Fibroblast of pulmonary artery (primary cell): ENCODE measurements at places on chromosomes 1 and 21.

DNA sequence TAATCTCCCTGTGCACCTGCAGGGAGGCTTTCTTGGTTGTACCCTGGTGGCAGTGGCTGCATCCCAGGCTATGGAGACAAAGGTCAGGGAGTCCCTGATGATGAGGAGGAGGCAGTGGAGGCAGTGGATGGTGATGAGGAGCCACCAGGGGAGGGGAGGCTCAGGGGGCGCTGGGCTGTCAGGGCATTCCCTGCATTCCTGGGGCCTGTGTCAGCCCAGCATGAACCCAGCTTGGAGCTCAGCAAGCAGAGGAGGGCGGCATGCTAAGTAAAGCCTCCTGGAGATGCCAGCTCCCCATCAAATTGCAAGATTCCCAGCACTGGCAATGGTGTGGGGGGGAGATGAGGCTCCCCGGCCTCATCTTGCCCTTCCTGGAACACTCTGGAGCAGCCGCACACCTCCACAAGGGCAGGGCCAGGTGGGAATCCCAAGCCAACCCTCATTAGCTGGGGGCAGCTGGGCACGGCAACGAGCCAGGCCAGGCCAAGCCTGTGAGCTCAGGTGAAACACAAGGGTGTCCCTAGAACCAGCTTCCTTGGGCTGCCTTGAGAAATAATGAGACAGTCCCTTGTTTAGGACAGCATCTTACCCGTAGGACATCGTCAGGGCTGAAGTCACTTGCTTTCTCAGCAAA is 469.5 kb downstream of the MATN1 start:
- no peak for DNase-seq

DNA sequence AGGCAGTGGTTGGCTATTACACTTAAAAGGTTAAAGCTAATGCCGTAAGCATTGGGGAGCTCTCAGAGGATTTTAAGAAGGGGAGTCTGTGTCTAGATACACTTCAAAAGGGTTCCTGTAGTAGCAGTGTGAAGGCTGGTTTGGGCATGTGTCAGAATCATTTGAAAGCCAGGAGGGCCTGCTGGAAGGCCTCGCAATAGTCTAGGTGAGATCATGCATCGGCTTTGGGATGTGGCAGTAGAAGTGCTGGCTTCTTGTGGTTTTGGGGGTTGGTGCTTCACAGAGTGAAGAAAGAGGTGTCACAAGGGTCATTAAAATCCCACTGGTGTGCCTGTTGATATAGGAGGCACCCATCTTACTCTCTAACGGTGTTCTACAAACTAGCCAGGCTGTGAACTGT is 85.7 kb downstream of the ST6GALNAC3 start:
- no peak for DNase-seq

DNA sequence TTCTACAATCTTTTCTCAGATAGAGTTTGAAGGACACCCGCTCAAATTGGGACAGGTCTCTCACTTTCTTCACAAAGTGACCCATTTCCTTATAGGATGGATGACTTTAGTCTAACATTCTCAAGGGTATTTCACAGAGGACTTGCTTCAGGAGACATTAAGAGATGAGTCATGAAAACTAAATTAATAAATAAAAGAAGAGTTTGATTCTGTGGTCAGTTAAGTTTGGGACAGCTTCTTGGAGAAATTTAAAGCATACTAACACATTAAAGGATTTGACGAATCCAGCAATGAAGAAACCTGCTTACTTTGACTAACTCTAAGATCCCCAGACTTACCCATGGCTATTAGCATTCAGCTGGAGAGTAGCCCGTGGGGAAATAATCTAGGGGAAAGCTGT is 95.6 kb upstream of the RAB3GAP2 start:
- no peak for DNase-seq

GRCh38 chr21:33670076-33670978 is 28.0 kb downstream of the ITSN1 start:
- no peak for DNase-seq

- DNase-seq = peak; percentile 67
Observed at GRCh38 chr21:33036430-33037162, 10.9 kb downstream of the OLIG2 start.

- no peak for DNase-seq
Observed at GRCh38 chr1:1625404-1625775, 6.6 kb upstream of the MMP23B start.

DNA sequence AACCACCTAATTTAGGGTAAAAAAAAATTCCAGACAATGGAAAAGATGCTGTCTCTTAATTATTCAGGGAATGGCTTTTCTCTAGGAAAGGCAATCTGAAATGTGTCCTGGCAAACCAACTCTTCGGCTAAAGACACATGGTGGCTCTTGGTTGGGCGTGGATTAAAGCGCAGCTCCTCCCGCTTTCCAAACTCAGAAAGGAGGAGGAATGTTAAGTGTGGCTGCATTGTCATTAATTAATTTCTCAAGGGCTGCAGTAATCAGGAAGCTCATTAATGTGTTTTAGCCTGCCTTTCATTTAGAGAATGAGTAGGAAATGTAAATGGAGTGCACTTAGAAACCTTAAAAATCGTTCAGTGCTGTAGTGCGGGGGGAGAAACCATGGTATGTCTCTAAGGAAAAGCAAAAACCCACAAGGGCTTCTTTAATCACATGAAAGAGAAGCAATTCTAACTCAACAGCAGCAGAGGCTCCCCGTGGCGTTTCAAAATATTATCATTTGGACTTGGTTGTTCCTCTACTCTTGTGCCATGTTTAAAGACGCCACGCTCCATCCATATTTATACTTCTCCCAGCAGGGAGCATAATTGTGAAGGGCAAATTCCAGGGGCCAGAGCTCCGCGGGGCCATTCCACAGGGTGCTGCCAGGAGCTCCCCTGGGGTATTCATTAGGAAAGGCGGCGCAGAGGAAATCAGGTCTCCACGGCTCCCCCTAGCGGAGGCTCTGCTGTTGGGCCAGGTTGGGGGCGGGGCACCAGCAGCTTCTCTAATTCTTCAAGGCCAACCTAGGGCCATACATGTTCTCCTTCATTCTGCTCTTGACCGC is 91.9 kb upstream of the SSX2IP start:
- peak; percentile 60 for DNase-seq

- peak; percentile 60 for DNase-seq
Observed at GRCh38 chr1:97668945-97669344, 251.9 kb downstream of the DPYD start.

- DNase-seq = no peak
Observed at GRCh38 chr21:28144653-28145052, 848.0 kb downstream of the LTN1 start.

GRCh38 chr1:92585831-92586230 is 99.1 kb upstream of the GFI1 start:
- DNase-seq = no peak

GRCh38 chr1:159854693-159855192 is 7.7 kb downstream of the VSIG8 start:
- peak; percentile 82 for DNase-seq

- no peak for DNase-seq
Observed at GRCh38 chr1:66705110-66705509, 47.1 kb upstream of the DYNLT5 start.

DNA sequence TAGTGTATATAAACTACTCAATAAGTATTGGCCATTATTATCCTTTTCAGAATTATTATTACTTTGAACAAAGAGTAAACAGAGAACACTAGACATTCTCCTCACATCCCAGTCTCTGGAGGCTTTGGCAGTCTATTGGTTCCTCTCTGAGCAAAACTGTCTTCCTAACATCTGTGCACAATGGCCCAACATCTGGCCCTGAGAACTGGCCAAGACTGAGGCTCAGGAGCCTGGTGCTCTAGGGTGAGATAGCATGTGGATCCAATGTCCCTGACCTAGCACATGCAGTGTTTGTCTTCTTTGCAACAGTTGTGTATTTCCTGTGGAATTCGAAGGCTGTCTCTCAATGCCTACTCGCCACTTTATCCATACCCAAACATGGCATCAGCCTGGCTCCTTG is 313.2 kb upstream of the KAZN start:
- no peak for DNase-seq

DNA sequence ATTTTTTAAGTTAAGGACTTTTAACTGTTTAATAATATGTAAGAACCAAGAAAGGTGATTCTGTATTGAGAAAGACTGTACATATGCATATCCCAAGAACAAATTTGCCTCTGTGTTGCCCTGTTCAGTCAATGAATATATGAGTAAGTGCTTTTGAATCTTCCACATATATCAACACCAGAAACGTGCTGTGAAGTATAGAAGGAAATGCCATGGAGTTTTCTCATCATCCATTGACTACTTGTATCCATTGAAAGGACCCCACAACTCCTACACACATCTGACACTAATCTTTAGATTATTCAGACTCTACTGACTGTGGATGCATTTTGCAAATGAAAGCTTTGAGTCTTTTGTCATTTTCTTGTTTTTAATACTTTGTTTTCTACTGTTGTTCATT is 366.9 kb downstream of the S1PR1 start:
- DNase-seq = no peak

- no peak for DNase-seq
Observed at GRCh38 chr21:33117101-33117888, 47.4 kb downstream of the OLIG1 start.

GRCh38 chr21:36606287-36606982 is 92.5 kb upstream of the SIM2 start:
- DNase-seq = no peak

DNA sequence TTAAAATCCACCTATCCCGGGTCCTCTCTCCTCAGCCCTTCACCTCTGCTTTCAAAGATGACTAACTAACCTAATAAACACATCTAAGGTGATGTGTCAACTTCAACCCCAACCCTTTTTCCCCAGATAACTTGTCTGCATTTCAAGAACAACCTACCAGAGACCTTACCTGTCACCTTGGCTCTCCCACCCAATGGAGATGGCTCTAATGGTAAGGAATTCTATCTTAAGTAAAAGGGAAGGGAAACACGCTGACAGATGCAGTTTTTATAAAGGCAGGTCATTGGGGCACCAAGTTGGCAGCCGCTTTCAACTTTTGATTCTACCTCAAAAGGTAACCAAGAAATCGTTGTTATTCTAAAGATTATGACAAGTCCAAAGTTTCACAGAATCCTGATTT is 37.6 kb downstream of the MRPL39 start:
- DNase-seq = no peak
